ENCODE measurements at places on chromosomes 13 and 19.
A peak's percentile ranks its signal among the peaks of the same experiment; 100 is the strongest.

GRCh38 chr13:46914341-46914740, 17.5 kb upstream of the HTR2A start:
- DNase-seq: no peak

DNA sequence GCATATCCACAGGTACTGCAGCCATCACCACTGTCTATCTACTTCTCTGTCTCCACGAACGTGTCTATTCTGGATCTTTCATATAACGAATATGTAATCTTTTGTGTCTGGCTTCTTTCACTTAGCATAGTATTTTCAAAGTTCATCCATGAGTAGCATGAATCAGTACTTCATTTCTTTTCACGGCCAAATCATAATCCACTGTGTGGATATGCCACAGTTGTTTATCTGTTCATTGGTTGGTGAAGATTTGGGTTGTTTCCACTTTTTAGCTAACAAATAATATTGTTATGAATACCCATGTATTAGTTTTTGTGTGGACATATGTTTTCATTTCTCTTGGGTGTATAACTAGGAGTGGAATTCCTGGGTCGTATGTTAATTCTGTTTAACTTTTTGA, 14.4 kb downstream of the RGCC start:
- DNase-seq: no peak

- DNase-seq: no peak
These were observed 20.6 kb upstream of the PCCA start for GRCh38 chr13:100068133-100068931.

- no peak for DNase-seq
These were observed 302.0 kb upstream of the MIR17HG start for GRCh38 chr13:91045351-91046034.

GRCh38 chr19:41876847-41877832, at the start of gene CD79A:
CD79A (plus strand) TSS chr19:41877279; CDS start chr19:41877305, 26 bp downstream.
- DNase-seq: peak; percentile 93

DNA sequence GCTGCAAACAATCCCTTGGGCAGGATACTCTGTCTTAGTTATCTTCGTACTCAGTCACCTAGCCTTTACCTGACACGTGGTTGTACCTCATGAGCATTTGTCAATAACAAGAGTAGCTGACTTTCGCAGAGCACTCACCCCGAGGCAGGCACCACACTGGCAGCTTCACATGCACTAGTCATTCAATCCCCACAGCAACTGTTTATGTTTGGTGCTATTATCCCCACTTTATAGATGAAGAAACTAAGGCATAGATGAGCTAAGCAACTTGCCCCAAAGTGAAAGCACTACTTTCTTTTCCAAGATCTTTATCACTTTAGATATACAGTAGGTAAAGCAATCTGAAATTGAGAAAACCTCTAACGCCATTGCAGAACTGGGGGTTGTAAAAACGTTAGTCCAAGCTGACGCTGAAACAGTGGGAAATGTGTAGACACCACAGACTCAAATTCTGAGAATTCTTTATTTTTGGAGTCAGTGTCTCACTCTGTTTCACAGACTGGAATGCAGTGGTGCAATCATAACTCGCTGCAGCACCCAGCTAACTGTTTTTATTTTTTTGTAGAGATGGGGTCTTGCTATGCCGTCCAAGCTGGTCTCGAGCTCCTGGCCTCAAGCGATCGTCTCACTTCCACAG, 446.0 kb downstream of the FOXO1 start:
- no peak for DNase-seq

DNA sequence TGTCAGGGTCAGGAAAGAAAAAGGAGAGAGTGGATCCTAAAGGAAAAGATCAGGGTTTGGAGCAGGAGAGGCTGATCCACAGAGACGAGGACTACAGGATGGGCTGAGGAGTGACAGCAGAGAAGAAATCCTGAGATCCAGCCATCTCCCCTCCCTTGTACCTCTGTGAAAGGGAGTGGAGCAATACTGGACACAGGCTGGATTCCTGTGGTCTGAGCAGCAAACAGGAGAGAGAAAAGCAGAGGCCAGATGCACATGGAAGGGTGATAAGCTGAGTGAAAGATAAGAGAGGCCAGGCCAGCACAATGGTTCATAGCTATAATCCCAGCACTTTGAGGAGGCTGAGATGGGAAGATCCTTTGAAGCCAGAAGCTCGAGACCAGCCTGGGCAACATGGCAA, 472.1 kb upstream of the TSHZ3 start:
- no peak for DNase-seq

DNA sequence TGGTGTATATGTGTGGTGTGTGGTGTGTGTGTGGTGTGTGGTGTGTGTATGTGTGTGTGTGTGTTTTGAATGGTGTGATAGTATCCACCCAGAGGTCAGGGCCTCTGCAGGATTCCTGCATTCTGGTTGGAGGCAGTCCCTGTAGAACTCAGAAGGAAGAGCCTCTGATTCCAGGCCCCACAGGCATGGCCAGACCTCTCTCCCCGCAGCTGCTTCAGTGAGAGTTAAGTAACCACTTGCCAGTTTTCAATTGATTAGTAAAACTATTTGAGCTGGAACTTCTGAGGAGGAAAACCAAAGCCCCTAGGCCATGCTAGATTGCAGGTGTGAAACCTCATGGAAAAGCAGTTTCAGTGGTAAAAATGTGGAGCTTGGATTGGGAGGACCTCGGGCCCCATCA, 2.1 kb downstream of the ATP12A start:
- DNase-seq: no peak

DNA sequence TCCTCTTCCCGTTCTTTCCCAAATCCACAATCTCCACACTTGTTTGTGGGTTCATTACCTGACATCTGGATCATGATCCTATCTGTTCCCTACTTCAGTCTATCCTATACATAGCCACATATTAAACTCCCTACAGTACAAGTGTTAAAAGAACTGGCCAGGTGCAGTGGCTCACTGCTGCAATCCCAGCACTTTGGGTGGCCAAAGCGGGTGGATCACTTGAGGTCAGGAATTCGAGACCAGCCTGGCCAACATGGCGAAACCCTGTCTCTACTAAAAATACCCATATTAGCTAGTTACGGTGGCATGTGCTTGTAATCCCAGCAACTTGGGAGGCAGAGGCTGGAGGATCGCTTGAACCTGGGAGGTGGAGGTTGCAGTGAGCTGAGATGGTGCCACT, 88.3 kb downstream of the TM9SF2 start:
- DNase-seq: no peak

DNA sequence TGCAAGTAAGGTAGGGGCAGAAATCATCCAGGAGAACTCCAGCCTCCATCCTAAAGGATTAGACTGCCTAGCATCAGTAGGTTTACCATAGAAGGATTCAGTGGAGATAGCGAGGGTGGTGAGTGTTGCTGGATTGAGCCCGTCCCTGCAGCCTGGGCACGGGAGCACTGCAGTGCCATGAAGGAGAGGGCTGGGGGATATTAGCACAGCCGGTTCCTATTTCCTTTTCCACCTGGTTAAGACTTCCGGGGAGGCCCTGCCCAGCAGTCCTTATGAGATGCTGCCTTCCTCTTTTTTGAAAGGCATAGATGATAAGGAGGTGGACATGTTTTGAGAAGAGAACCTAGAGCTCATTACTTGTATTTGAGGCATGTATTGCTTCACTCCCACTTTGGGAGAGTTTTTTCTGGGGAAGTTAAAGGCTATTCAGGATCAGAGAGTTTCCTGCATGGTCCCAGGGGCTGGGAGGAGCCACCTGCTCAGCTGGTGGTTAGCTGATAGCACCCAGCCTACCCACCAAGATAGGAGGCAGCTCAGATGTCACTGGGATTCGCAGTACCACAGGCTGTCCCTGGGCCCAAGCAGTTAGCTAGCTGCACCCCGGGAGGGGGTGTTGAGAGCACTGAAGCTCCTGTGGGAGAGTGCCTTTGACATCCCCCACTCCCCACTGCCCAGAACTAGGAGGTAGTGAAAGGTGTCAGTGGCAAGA, 17.2 kb downstream of the ACTN4 start:
- no peak for DNase-seq

DNA sequence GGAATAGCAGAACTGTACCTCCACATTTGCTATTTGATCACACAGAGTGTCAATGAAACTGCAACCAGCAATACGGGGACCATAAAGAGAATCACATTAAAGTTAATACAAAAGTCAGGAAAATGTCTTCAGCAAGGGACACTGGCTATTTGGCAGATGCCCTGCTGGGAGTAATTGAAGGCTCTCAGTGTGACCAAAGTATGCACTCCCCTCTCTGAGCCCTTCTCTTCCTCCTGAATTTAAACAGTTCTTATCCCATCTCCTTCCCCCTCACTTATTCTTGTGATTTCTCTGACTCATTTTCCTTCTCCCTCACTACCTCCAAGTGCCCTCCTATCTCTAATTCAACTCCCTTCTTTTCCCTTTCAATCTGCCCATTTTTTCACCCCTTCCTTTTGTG, 117.7 kb downstream of the ENOX1 start:
- no peak for DNase-seq

- DNase-seq: no peak
These were observed 7.1 kb downstream of the ZIC2 start for GRCh38 chr13:99988529-99989275.

GRCh38 chr19:17765069-17765618, 13.9 kb downstream of the FCHO1 start:
- no peak for DNase-seq

- DNase-seq: no peak
These were observed 14.0 kb downstream of the MCF2L start for GRCh38 chr13:112983042-112983305.

GRCh38 chr13:67355812-67356476, 125.8 kb upstream of the PCDH9 start:
- DNase-seq: no peak

DNA sequence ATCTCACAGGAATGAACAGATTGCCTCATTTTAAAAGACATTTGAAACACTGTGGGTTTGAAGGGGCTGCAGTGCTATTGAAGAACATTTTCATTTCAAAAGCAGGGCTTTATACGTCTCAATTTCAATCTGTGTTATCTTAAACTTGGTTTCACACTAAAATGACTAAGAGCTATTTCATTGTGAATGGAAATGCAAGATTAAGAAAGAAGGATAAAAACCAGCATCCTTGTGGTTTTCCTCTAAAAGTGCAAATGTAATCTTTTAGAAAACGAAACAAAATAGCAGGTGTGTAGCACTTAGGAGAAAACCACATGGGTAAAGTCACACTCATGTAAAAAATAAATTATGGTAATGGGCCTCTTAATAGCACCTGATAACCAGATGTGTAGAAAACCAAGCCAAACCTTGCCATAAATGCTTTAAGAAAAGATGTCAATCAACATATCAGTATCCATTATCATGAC, 397.7 kb downstream of the GPC6 start:
- DNase-seq: no peak

DNA sequence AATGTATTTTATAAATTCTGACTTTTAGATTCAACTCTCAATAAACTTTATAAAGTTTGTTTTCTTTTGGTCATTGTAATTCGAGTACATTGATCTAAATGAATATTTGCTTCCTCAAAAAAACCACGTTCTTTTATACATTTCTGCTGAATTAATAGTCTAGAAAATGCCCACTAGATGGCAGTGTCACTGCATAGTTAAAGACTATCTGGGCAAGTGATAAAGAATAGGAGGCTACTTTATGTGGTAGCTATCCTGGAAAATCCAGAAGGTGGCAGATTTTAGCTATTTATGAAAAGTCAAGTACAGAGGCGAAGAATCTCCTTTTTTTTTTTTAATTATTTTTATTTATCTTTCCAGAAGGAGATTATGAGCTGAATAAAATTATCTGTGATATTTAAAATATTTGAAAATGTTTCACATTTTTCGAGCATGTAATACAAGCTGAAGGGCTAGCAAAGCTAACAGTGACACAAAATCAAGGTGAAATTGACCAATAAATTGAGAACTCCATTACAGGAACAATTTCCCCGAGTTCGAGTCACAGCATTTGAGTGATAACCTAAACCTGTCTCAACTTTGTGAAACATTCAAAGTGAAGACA, 221.8 kb downstream of the OLFM4 start:
- DNase-seq: no peak

- no peak for DNase-seq
These were observed 136.3 kb downstream of the SPRY2 start for GRCh38 chr13:80204642-80205041.

GRCh38 chr19:15551293-15552004, 43.1 kb downstream of the CYP4F22 start:
- DNase-seq: peak; percentile 61

Data from memory B cell (primary cell).